ENCODE measurements at places on chromosomes 3 and 15.

DNA sequence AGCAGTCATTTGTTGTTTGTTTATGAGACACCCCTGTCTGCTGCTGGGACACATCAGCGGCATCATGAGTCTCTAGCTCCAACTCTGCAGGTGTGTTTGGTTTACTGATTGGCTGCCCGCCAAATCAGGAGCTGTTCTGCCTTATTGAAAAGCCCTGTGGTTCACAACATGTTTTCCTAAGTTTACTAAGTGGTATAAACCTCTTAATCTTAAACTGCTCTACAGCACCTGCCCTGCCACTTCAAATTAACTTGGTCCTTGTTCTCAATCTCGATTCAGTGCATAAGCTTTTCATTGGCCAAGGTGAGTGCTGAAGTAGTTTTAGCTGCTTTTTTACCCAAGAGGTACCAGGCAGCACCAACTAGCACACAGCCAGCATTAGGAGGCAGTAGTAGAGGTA is 77.8 kb upstream of the WDR72 start:
- no peak for DNase-seq

GRCh38 chr3:179269152-179269707 is 18.3 kb upstream of the KCNMB3 start:
- DNase-seq: no peak

DNA sequence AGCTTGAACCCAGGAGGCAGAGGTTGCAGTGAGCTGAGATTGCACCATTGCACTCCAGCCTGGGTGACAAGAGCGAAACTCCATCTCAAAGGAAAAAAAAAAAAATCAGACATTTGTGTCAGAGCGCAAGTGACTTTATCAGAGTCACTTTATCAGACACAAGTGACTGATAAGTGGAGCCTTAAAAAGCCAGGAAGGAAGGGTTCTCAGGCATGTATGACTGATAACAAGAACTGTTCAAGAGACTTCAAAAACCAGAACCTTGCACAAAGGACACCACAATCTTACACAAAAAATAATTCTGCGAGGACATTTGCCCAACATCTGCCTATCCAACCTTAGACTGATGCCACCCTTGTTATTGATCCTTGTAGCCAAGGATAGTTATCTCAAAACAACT is 13.3 kb upstream of the CFAP44 start:
- no peak for DNase-seq

GRCh38 chr3:9100513-9100894 is 137.2 kb upstream of the RAD18 start:
- DNase-seq: no peak

DNA sequence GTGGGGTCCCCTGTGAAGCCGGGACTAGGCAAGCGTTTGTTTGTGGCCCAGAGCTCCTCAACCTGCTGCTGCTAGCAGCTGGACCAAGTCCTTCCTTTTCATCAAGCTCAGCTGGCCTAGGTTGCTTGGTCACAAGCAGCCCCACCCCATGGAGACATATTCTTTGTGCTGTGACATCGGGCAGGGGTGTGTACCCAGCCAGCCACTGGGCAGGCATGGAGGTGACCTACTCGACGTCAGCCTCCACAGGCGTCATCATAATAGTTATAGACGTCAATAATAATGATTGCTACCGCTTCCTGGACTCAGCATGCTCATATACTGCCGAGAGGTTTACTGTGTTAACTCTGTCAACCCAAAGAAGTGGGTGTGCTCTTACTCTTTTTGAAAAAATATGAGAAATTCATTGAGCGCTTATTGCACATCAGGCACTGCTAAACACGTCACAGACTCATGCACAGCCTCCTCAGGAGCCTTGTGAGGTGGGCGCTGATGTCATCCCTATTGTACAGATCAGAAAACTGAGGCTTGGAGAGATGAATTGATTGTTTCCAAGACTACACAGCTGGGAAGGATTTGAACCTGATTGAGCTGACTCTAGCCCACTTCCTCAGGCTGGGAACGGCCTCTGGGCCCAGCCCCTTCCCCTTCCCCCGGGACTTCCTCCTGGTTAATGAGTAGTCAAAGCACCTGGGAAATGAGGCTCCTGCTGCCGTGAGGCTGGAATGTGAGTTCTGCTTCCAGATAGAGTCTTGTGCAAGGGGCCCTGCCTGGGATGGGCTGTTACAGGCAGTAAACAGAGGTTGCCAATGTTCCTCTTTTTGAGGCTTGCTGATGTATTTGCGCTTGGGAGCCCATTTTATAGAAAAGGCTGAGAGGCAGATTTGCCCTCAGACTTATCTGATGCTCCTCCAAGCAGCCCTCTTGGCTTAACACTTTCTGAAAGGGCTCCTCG is 16.2 kb downstream of the SLC6A6 start:
- no peak for DNase-seq

DNA sequence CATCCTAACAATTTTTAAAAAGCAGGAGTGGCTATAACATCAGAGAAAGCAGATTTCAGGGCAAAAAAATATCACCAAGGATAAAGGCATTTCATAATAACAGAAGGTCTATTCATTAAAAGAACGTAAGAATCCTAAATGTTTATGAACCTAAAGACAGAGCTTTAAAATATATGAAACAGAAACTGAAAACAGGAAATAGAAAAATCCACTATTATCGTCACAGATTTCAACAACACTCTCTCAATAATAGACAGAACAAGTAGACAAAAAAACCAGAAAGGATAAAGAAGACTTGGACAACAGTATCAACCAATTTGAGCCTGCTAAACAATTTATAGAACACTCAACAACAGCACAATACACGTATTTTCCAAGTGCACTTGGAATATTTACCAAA is 71.4 kb downstream of the FBXL22 start:
- no peak for DNase-seq

GRCh38 chr3:134373271-134374104 is 759 bp downstream of the AMOTL2 start:
- DNase-seq: no peak

- DNase-seq: no peak
Observed at GRCh38 chr3:161231861-161232260, 10.8 kb downstream of the NMD3 start.

- DNase-seq: peak; percentile 7
Observed at GRCh38 chr15:100438570-100438969, 90.2 kb downstream of the CERS3 start.

GRCh38 chr3:129618186-129618820 is 11.8 kb upstream of the PLXND1 start:
- DNase-seq: no peak

DNA sequence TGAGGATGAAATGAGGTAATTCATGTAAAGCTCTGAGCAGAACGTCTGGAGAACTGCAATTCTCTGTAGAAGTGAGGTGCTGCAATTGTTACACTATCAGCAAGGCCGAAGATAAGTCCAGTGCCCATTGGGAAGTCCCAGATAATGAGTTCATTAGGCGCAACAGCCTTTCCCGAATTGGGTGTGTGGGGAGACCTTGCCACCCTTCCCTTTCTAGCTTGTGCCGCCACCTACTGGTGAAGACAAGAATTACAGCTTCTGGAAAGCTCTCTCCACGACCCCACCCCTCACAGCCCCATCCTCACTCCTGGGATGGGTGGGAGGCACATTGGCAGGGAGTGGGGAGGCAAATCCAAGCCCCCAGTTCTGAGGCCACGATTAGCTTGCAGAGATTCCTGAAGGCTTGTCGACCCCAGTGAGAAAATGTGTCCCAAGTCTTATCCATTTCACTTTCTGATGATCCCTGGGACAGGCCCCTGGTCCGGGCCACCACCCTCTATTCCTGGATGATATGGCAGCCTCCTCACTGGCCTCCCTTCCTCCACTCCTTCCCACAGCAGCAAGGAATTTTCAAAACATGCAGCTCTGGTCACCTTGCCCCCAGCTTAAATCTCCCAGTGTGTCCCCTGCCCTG is 36.4 kb downstream of the FAM3D start:
- peak; percentile 60 for DNase-seq

DNA sequence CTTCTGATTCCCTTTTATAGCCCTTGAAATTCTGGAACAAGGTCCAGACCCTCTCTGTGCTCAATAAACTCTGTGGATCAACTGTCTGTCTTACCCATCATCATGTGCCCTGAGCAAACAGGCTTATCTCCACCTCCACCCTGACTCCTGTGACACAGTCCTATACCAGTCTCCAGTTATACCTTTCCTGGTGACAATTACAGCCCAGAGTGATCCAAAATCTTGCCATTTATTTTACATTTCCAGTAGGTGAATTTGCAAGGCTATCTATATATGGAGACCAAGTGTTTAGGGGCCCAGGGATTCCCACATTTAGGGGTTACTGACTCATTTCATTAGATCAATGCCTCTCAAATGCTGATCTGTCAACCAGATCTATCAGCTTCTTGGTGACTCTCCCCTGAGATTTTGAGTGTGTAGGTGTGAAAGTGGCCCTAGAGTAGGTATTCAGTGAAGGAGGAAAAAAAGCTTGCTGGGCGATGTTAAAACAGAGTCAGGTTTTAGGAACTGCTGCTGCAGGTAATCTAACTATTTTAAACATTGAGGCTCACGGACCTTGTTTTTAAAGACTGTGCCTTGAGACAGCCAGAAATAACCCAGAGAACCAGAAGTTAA is 229.6 kb upstream of the WNT5A start:
- DNase-seq: no peak

DNA sequence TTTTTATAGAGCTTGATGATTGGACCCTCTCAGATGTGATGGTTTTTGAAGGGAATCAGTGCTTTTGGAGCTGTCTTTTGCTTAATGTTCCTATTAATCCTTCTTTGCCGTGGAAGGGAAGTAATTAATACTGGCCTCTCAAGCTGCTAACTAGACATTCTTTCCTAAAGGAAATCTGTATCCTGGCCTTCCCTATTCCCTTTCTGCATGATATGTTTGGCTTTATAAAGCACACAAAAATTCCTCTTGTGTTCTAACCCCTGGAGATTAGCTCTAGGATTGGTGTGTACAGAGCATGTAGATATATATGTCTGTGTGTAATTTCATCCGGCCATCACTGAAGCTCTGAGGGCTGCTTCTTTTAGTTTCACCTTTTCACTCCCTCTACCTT is 6.9 kb downstream of the ATXN7 start:
- DNase-seq: no peak

DNA sequence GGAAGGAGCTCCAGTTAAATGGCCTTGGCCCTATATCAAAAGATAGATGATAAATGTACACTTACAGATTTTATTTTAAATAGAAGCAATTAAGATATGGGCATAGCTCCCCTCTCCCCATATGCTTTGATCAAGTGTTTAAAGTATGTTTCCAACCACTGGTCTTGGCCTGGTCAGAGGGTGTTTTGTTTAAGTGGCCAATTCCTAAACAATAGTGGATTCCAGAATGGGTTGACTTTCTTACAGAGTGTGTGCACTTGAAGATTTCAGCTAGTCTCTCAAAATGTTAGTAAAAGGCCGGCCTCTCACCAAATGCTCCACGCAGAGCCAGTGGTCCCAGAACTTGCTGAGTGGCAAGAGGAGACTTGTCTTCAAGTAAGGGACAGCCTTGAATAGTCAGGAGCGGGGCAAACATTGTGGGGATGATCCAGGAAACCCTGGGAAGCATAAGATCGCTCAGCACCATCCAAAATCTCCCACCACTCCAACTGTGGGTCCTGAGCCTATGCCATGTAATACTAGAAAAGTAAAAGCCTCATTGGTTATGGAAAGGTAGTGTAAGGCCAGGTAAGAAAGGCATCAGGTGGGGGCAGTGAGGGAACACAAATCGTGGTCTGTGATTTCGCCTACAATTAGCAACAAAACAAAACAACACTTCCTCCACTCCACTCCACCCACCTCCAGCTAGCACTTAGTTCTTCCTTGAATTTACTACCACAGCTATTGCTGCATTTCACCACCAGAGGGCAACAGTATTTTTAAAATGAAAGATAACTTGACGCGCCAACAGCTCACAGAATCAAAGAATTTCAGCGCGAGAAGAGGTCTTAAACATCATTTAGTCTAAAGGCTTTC is 4.8 kb downstream of the RARRES1 start:
- no peak for DNase-seq

- no peak for DNase-seq
Observed at GRCh38 chr3:52341123-52341522, 25.0 kb downstream of the DNAH1 start.

DNA sequence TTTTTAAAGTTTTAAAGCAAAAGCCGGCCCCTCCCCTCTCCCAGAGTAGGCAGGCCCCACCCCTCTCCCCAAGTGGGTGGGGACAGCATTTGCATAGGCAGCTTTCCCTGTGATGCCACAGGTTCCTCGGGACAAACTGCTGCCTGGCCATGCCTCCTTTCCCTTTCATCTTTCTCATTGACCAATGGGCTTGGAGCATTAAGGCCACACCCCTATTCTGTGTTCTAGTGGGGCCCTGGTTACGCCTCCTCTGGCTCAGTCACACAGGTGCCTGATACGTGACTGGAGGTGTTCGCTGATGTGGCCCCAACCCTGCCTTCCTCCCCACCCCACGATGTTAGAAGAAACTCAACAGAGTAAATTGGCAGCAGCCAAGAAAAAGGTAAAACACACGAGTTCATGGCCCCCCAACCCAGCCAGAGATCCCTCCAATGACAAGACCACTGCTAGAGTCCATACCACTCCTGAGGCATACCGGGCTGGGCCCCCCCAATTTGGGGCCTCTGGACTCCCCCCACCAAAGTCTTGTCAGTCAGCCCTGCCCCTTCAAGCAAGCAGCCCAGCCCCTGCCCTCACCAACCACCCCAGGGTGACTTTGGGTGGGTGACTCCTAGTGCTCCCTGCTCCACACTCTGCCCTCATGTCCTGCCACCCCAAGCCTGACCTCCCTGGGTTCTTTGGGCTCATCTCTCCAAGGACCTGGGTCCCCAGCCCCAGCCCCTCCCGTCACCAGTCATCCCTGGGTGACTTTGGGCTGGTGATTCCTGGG is 62.8 kb upstream of the CSPG4 start:
- no peak for DNase-seq

- DNase-seq: no peak
Observed at GRCh38 chr3:42957573-42957972, 21.5 kb upstream of the GASK1A start.

DNA sequence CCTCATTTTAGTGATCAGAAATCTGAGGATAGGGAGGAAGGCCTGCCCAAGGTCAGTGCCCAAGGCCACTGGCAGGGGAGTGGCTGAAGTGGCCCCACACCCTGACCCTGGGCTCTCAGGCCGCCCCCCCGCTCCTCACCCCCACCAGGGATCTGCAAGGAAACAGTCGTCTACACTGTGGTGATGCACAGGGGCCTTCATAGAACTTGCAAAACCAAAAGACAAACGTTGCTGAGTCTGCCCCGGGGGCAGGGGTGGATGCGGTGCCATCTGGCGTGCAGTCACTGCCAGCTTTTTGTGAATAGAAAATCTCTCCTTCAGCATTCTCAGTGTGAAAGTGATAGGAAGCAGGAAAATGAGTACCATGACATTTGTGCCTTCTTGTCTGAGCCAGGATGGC is 41.3 kb downstream of the WHAMM start:
- DNase-seq: no peak

DNA sequence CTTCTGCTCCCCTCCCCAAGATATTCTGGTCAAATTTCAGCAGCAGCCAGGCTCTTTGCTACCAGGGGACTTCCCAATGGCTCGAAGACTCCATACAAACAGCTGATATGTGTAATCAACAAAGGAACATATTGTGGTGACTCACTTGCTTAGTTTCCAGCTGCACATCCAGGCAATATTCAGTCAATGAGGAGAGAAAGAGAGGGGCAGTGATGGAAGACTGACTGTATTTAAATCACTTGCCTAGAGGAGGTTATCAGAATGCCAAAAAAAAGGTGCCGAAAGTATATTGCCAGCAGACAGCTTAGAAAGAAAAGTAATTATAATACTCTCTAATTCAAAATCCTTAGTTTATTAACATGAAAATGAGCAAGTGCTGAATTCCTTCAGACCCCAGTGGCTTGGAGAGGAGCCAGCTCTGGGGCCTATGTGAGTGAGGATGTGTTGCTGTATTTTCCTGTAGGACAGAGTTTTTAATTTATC is 236.5 kb downstream of the LRTM1 start:
- DNase-seq: no peak
